ENCODE measurements at places on chromosomes 5 and 9.
A peak's percentile ranks its signal among the peaks of the same experiment; 100 is the strongest.

DNA sequence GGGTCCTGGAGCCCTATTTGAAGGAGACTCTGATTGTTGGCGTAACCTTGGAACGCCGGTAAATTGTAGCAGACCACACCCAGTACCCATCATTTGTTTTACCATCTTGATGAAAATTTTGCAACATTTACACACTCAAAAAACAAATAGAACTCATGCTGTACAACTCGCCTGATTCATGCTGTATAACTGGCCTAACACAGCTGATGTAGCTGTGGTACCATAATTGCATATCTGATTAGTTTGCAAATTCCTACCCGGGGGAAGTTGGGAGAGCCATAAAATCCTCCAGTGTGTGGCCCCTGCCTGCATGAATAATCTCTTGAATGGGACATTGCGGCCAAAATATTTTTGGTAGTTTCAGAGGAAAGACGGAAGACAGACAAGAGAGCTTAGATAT, 9.7 kb downstream of the NIPAL4 start:
- peak; percentile 6 for DNase-seq

GRCh38 chr5:150559701-150560100, 51.8 kb downstream of the NDST1 start:
- no peak for DNase-seq

DNA sequence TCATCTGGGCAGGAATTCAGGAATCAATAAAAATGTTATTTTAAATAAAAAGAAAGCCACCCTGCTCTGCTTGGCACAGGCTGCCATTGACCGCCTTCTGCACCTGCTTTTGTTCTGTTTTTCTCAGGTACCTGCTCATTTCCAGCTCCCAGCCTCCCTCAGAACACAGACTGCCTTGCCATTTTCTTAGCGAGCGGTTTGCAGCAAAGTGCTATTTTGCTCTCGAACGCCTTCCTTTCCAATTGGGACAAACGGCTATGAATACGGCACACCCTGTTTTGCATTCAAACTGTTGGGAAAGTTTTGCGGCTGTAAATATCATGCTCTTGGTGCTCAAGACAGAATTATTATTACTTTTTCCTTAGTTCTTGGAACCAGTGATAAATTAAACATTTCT, 25.1 kb upstream of the FCN1 start:
- no peak for DNase-seq

DNA sequence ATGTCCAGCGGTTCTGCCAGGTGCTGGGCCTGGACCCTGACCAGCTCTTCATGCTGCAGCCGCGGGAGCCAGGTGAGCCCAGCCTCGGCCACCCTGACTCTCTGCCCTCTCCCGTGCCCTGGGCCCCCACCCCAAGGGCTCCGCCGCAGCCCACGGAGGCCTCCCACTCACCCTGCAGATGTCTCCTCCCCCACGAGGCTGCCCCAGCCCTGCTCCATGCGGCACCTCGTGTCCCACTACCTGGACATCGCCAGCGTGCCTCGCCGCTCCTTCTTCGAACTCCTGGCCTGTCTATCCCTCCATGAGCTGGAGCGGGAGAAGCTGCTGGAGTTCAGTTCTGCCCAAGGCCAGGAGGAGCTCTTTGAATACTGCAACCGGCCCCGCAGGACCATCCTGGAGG, 7.4 kb downstream of the RNF208 start:
- DNase-seq, result no peak

GRCh38 chr5:17222664-17223063, 5.2 kb downstream of the BASP1 start:
- DNase-seq, result no peak

Measured in NCI-H460 (cell line).